Vagina (tissue), 2 donors: ENCODE measurements at places on chromosomes 5 and 9. TPM values are rescaled to one million over a fixed set of nuclear protein-coding genes. Genes with fewer than 3 reads are reported as not detected.

Gene IFNK
- total RNA-seq: not detected

Gene DYNC2I2
- 46.9 TPM for total RNA-seq

Gene CARD9
- total RNA-seq: 16.9 TPM

Gene DNAH5
- 0.49 TPM for total RNA-seq

Gene SPATA31A3
- not detected for total RNA-seq

Gene PAX5
- total RNA-seq: 0.25 TPM

Gene PHF24
- 0.25 TPM for total RNA-seq

Gene PCDHA5
- 0.25 TPM for total RNA-seq

Gene ARID3C
- total RNA-seq: not detected

Gene GRM6
- total RNA-seq: not detected

Gene TSSK1B
- 1.2 TPM for total RNA-seq

Gene SLC6A19
- total RNA-seq: not detected

Gene ATP10B
- 9.1 TPM for total RNA-seq

Gene MLANA
- total RNA-seq: not detected

Gene LMNB1
- total RNA-seq: 20.9 TPM

Gene RGS7BP
- 11.8 TPM for total RNA-seq

Gene ZFP2
- total RNA-seq: 2.2 TPM

Gene OCLN
- 12.8 TPM for total RNA-seq

Gene NEURL1B
- 30.9 TPM for total RNA-seq

DNA sequence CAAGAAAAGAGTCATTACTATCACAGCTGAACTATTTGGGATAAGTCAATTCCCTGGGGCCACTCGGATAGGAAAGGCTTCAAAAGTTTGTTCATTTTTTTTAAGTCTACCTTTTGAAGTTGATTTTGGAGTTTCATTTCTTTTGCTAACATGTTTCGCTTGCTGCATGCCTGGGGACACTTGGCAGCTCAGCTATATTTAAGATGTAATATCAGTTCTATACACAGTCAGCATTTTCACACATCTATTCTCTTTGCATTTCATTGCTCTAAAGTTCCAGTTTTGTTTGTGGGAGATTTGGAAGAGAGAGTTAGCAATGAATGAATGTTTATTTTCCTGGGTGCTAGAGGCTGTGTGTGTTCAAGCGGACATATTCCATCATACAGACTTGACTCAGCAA lies 445.2 kb upstream of the GRAMD2B start:
- DNase-seq: no peak

GRCh38 chr5:52786949-52787599 lies 642 bp upstream of the ITGA1 start:
- no peak for DNase-seq

DNA sequence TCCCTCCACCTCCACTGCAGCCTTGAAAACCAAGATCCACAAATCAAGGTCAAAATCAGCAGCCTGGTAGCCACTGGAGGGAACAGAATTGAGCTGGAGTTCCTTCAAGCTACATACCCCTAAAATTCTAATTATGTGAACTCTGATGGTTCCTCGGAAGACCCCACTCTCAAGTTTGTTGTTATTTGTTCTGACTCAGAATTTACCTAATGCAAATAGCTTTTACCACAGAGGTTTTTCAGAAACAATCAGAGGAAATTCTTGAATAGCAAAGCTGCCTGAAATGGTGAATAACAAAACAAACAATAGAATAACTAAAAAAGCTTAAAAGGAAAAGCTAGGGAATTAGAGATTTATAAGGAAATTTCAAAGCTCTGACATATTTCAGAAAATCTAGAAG lies 220.0 kb downstream of the CDH18 start:
- DNase-seq: no peak

- no peak for DNase-seq
These were observed 404.4 kb downstream of the ZNF608 start for GRCh38 chr5:124342027-124342471.

GRCh38 chr9:126327714-126328185 lies 1.1 kb downstream of the MVB12B start:
- DNase-seq: no peak

DNA sequence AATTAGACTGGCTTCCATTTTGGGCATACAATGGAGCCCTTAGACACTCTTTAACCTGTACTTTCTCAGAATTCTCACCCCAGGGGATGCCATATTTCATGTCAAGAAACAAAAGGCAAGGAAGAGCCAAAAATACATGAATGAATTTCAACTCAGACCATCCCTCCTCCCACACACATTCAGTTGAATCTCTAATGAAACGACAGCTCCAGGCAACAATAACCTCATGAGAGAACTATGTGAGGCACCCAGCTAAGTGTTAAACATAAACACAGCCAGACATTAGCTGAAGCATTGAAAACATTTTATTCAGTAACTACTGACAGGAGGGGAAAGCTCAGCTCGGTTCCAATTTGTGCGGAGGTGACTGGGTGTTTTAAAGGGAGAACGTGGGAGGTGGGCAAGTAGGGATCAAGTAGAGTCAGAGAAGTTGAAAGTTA lies 1359.1 kb upstream of the CDH9 start:
- no peak for DNase-seq

DNA sequence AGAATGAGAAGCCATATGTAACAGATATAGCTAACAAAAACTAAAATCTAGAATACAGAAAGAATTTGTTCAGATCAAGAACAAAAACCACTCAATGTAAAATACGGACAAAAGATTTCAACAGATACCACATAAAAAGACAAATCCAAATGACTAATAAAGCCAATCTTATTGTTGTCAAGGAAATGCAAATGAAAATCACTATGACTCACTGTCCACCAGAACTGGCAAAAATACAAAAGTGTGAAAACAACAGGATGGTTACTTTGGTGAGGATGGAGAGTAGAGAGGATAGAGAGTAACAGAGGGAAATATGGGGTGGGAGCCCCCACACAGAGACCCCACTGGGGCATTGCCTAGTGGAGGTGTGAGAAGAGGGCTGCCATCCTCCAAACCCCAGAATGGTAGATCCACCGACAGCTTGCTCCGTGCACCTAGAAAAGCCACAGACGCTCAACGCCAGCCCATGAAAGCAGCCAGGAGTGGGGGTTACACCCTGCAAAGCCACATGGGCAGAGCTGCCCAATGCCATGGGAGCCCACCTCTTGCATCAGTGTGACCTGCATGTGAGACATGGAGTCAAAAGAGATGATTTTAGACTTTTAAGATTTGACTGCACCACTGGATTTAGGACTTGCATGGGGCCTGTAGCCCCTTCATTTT lies 15.2 kb upstream of the RHOBTB3 start:
- no peak for DNase-seq

DNA sequence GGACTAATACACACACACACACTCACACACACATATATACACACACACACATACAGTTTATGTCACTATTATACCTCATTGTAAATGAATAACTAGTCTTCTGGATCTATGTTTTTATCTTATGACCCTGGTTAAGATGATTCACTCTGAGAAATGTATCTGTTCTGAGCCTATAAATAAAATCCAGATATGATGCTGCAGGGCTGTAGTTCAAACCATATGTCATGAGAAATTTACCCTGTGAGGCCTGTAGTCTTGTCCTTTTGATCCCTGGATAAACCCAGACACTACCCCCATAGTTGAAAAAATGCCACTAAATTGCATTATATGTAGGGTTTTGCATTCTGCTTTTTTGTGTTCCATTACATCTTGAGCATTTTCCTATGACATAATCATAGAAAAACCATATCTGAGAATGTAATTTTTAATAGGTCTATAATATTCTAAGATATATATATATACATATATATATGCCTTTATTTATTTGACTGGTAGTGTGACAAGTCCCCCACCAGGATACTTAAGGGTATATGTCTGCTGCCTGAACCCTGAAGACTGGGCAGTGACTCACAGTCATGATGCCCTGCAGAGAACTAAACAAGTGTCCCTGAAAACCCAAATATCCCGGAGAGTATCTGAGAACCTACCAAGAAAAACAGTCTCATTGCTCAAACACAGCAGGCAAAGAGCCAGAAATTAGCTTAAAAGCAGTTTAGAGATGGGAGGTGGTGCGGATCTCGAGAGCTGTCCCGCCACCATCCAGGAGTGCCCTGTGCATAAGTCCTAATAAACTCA lies 18.4 kb upstream of the ALDOB start:
- DNase-seq: no peak

GRCh38 chr5:109689740-109690241 lies at the start of gene MAN2A1:
TSS of gene MAN2A1 (plus strand) at chr5:109689927. CDS start at chr5:109690418, 491 bp downstream.
- DNase-seq: no peak

GRCh38 chr5:50476549-50476948 lies 35.5 kb upstream of the EMB start:
- no peak for DNase-seq

- no peak for DNase-seq
These were observed 15.2 kb downstream of the GALNT12 start for GRCh38 chr9:98822661-98823060.

GRCh38 chr9:4050916-4051315 lies 249.0 kb downstream of the GLIS3 start:
- no peak for DNase-seq

DNA sequence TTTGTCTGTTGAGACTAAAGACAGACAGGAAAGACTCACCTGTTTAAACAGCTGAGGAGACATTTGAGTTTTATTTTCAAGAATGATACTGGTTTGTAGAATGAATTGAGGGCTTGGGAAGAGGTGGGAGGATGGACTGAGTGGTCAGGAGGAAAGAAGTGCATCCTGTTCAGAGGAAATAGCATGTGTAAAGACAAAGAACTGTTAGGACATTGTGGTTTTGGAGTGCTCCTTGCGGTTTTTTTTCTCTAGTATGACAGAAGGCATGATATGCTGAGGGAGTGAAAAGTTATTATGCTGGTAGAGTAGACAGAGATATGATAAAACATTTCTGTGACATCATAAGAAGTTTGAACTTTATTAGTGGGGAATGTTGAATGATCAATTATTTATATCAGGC lies 270.7 kb upstream of the ELAVL2 start:
- no peak for DNase-seq

DNA sequence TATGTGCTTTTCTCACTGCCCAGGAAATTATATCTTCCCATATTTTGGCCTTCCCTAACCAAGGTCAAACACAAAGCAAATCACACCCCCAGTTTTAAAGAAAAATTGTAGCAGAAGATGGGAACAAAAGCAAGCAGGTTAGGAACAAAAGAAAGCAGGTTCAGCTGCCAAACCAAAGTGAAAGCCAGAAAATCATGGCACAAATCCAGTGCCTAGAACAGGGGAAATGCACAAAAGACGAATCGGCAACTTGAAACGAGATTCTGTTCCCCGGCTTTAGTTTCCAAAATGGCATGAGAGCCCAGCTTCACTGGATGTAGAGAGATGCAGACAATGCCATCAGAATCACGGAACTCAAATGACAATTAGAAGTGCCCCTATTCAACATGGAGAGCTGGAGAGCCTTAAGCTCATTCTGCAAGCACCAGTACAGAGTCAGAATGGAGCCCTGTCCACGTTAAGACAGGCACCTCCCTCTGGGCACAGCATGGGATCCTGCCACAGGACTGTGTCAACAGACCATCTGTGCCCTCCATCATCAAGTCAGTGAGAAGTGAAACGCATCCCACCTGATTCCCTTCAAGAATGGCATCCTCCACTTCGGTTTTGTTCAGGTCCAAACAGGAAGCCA lies 13.8 kb downstream of the DNAH5 start:
- DNase-seq: no peak

GRCh38 chr5:40986666-40987065 lies 77.4 kb downstream of the C7 start:
- DNase-seq: no peak

- DNase-seq: no peak
These were observed 167.8 kb downstream of the DOCK2 start for GRCh38 chr5:169804861-169805260.
